ENCODE measurements at places on chromosomes 3 and 15. TPM values are rescaled to one million over a fixed set of nuclear protein-coding genes. Genes with fewer than 3 reads are reported as not detected.

MBD4 gene
- 28.8 TPM for polyA plus RNA-seq

FEZF2 gene
- 18.4 TPM for polyA plus RNA-seq

COLQ gene
- polyA plus RNA-seq = 6.2 TPM

SCN11A gene
- 0.59 TPM for polyA plus RNA-seq

PIGZ gene
- polyA plus RNA-seq = 3.4 TPM

TYRO3 gene
- 1.5 TPM for polyA plus RNA-seq

SUSD5 gene
- polyA plus RNA-seq = 2.5 TPM
